ENCODE measurements at places on chromosomes 1 and 21.

DNA sequence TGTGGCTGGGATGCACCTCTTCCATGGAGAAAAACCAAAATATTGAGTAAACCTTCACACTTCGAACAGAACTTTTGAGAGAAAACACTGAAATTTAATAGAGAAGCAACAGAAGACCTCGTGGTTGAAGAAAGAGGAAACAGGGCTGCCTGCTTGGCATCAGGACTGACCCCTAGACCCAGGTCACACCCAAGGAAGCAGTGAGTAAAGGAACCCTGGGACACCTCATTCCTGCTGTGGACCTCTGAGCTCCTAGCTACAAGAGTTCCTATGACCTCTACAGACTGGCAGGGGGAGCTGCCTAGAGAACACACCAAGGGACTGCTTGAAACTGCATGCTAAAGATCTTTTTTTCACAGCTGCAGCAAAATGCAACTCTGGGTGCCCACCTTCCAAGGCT, 67.8 kb downstream of the FASLG start:
- DNase-seq = no peak

DNA sequence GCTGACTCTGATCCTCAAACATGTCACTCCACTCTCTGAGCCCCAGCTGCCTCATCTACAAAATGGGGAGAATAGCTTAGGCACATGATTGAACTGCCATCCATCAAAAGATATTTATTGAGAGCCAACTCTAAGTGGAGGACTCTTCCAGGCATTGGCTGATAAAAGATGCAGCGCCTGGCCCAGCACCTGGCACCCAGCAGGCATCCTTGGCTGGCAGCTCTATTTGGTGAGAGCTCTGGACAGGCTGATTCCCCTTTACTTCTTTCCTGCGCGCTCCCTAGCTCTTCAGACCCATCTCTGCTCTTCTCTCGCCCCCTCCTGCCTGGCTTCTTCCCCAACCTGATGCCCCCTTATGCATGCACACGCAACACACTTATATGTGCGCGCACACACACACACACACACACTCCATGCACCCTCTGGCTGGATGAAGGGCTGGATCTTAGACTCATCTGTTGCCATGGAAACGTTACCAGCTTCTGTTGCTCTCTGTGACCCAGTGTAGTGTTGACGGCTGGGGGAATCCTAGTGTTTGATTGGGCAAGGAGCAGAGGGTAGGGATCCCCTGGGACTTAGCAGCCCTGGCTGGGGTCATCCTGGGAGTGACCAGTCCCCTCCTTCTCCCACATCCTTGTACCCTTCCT, 49.3 kb downstream of the VWA5B1 start:
- DNase-seq = no peak

GRCh38 chr1:77945345-77945744, 33.5 kb downstream of the FUBP1 start:
- no peak for DNase-seq

- no peak for DNase-seq
These were observed 3.0 kb downstream of the BRDT start for GRCh38 chr1:91952187-91952586.

DNA sequence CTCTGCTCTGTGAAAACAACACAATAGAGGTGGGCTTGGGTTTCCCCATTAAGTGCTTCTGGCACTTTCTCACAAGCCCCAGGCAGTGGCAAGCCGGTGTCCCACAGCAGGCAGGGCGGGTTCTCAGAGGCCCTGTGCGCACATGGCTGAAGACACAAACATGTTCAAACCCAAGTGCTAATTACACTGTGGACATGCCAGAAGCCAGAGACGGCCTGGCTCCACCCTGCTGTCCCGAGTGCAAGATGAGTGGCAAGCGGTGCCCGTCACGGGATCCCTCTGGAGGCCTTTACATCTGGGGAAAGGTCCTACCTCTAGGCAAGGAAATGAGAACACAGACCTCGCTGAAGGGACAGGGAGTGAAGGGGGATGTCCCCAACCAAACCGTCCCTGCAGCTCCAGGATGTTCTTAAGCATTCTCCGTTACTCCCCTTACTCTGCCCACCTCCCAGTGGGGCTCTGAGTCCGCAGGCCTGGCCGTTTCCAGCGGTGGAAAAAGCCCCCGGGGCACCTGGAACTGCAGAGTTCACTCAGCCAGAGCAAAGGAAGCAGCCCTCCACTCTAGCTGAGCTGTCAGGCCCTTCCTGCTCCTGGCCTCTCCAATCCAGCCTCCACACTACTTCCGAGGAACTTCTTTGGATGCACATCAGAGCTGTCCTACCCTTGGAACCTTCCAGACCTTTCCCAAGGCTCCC, 57.4 kb downstream of the SLC66A1 start:
- no peak for DNase-seq

DNA sequence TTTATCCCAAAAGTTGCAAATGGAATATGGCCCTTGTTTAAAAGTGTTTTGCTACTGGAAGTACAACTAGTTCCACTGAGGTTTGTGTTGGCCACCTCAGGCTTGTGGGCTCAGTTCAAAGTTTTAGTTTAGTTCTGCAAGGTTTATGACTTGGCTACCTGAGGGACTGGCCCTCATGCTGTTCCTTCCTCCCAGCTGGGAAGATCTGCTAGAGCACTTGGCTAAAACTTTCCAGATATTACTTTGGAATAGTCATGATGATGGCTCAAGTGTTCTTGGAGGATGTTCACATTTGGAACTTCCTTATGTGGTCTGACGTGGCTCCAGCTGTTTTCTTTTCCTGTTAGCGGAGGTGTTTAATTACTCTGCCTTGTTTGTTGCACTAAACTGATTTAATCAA, 110.2 kb upstream of the IVNS1ABP start:
- peak; percentile 68 for DNase-seq

DNA sequence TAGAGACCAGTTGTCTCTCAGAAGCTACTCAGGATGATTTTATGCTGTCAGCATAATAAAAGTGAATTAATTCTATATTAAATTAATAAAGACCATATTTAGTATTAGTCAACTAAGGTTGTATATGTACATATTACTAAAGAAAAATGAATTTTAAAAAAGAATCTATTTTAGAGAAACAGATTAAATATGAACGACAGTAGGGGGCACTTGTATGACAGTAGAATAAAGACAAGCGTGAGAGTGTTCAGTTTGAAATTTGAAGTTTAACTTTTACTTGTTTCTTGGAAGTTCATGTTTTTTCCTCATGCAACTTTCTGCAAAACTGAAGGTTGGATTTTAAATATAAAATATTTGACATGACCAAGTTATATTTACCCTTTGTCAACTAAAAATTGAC, 67.9 kb upstream of the MACF1 start:
- no peak for DNase-seq

- DNase-seq = peak; percentile 96
These were observed 53.4 kb upstream of the RGS18 start for GRCh38 chr1:192104852-192105251.

- peak; percentile 66 for DNase-seq
These were observed 23.4 kb downstream of the CELF3 start for GRCh38 chr1:151693057-151693651.

- no peak for DNase-seq
These were observed 575.4 kb downstream of the RWDD3 start for GRCh38 chr1:95809391-95809790.

GRCh38 chr1:95138223-95138622, 21.1 kb downstream of the TLCD4 start:
- no peak for DNase-seq

DNA sequence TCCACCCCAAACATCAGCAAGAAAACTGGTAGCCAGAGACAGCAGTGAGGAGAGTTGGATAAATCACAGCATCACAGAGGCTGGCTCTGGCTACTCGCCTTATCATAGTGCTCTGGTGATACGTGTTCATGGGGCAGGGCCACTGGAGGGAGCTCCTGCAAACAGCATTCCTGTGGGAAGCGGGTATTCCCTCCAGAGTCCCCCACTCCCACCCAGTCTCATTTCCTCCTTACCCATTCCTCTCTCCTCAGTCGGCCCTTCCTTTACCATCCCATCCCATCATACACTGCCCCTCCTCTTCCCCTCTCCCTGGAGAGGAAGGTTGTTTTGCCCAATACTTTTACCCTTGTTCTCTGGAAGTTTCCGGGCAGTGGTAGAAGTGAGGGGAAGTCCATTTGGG, 7.1 kb downstream of the NHLH2 start:
- DNase-seq = no peak

- no peak for DNase-seq
These were observed 4.6 kb upstream of the VSIG8 start for GRCh38 chr1:159866905-159867663.

DNA sequence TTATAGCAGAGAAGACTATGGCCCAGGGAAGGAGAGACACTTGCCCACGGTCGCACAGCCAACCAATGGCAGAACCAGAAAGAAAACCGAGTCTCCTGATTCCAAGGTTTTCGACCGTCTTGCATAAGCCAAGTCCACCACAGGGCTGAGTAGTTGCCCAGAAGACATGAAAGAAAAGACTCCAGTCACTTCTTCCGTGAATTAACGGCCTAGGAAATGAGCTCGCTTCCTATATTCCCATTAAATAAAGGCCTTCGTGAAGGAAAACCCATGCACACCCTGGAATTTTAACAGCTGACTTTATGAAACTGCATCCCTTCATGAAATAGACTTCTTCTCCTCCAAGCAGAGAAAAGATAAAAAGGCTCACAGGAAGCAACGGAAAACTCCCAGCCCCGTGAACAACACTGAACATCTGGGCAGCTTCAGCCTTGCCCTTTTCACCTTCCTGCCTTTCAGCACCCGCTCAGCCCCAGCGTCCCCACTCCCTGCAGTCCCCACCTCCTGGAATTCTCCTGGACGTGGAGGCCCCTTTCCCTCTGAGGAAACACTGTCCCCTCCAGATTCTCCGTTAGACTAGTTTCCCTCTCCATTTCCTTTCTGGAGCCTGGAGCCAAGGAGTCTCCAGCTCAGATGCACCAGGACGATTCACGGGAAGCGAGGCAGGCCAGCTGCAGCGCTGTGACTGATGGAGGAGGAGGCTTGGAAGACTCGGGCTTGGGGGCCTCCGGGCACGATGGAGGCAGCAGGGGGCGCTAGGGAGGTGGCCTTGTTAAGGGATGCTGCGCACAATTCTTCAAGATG, 2.7 kb upstream of the MYOC start:
- peak; percentile 88 for DNase-seq

DNA sequence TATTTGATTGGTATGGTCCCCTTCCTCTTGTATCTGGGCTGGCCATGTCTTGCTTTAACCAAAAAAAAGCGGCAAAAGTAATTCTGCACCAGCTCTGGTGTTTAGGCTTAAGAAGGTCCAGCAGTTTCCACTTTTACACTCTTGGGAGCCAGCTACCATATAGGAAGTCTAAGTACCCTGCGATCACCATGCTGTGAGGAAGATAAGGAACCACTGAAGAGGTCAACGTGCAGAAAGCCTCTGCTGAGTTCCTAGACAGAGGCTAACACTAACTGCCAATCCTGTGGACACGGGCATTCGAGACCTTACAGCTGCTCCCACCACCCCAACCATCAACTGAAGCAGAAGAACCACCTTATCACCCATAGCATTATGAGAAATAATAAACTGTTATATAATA, 331.4 kb downstream of the VAV3 start:
- no peak for DNase-seq

DNA sequence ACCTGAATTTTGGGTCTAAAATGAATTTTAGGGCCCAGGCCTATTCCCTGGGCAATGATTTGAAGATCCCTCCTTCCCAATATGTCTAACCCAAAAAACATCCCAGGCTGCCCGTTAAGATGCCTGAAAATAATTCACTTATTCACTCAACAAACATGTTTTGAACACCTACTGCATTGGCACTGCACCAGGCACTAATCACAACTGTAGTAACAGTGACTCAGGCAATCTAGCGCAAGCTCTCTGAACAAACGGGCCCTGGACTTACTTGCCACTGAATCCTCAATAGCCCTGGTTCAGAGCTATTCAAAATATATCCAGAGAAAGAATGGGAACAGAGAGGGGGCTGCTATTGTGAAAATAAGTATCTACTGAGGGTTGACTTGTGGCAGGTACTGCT, 4.2 kb downstream of the CD244 start:
- no peak for DNase-seq

GRCh38 chr1:39663559-39663958, 8.3 kb downstream of the NT5C1A start:
- DNase-seq = no peak

GRCh38 chr1:67572594-67573221, 112.3 kb upstream of the GADD45A start:
- DNase-seq = no peak

GRCh38 chr1:213686983-213687382, 300.8 kb upstream of the PROX1 start:
- DNase-seq = no peak

GRCh38 chr1:1165900-1166421, 7.7 kb upstream of the TTLL10 start:
- DNase-seq = no peak

GRCh38 chr1:158485455-158485854, 13.4 kb downstream of the OR10R2 start:
- no peak for DNase-seq

GRCh38 chr1:63327417-63328054, 5.2 kb downstream of the FOXD3 start:
- DNase-seq = peak; percentile 80

- DNase-seq = no peak
These were observed 2.5 kb downstream of the TMEM63A start for GRCh38 chr1:225879521-225880221.

DNA sequence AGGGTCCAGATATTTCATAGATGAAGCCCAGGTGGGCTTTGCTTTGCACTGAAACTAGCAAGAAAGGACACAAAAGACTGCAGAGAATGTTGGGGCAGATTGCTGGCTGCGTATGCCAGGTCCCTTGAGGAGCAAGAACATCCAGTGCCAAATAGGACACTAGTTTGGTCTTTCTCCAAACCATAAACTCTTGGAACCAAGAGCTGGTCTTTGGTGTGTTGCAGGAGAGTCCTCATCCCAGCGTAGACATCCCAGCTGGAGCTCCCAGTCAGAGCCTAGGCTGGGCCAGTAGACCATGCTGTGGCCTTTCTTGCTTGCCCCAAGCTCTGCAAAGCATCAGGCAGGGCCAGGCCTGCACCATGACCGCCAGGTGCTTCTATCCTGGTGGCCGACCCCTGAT, 87.5 kb downstream of the ATP5PO start:
- no peak for DNase-seq

GRCh38 chr1:53069265-53069662, 7.3 kb downstream of the PODN start:
- no peak for DNase-seq

DNA sequence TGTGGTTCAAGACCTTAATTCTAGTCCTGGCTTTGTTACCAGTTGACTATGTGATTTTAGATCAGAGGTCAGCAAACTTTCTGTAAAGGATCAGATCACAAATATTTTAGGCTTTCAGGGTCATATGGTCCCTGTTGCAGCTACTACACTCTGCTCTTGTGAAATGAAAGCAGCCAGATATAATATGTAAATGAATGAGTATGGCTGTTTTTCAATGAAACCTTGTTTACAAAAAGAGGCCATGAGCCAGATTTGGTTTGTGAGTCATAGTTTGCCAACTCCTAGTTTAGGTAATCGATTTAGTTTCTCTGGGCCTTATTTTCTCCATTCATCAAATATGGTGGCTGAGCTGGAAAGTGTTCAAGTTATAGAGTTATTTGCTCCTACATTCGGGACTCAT, 346.7 kb downstream of the NUF2 start:
- DNase-seq = no peak

GRCh38 chr1:24105368-24106160, 6.4 kb downstream of the MYOM3 start:
- DNase-seq = no peak

All from dermis blood vessel endothelial cell (primary cell).